RPMI8226 (cell line): ENCODE measurements at places on chromosomes 5 and 9.

DNA sequence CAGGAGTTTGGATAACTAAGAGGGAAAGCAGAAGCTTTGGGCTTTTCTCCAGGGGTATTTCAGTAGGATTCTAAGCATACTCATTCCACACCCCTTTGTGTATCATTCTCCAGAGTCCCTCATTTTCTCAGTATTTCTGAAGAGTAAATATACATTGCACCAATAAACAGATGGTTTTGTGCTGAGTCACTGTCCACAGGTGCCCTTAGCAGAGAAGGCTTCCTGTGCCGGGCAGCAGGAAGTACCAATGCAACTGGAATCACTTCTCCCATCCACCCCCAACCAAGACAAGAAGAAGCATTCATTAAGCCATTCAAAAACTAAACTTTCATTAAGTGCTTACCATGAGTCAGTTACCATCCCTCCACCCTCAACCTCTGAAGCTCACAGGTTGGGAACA, 3.6 kb upstream of the CCNJL start:
- DNase-seq, result peak; percentile 75

DNA sequence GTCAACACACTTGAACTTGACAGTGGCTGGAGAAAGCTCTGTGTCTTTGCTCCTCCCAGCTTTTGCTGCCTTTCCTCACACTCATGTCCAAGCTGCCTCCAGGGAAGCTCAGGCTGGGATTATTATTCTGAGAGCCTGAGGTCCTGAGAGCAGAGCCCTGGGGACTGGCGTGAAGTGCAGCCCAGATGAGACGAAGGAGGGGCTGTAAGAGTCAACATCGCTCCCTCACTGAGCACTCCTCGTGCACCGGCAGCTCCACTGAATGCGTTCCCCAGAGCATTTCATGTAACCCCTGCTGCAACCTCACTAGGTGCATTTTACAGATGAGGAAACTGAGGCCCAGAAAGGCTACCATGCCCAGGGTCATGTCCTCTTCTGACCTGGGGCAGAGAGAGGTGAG, 63.5 kb upstream of the PHYKPL start:
- DNase-seq, result no peak

- no peak for DNase-seq
These were observed 144.7 kb downstream of the PCSK1 start for GRCh38 chr5:96288166-96288844.

- DNase-seq, result no peak
These were observed 220.6 kb downstream of the MELK start for GRCh38 chr9:36793277-36793676.

GRCh38 chr9:98135938-98136337, 16.9 kb upstream of the TRIM14 start:
- no peak for DNase-seq

DNA sequence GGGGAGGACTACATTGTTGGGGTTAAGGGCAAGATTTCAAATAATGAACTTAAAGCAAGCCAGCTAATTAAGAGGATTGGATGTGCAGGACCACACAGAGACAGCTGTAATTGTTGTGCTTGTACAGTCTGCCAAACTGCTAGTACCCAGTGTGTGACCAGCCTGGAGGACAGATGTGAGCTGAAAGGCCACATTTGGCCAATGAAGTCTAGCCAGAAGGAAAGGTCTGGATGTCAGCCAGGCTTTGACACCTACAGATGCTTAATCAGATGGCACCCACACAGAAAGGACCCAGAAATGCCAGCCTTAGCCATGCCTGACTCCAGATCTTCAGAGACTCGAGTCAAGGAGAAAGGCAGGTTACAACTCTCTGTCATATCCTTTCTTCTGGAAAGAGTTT, 491.1 kb downstream of the KIF4B start:
- DNase-seq, result no peak

DNA sequence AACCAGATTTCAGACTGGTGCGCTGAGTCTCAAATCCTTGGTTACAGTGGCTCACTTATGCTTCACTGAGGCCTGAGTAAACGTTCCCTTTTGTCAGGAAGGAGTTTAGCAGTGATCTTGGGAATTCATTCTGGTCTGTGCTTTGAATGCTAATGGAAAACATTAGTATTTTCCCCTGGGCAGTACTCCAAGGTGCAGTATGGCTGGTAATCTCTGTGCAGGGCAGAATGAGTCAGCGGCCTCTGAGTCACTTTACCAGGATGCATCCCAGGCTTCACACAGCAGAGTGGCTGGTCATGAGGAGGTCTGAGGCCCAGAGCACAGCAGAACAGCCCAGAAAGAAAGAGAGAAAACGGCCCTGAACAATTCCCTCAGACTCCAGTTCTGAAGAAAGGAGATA, 54.0 kb downstream of the PCA3 start:
- no peak for DNase-seq

DNA sequence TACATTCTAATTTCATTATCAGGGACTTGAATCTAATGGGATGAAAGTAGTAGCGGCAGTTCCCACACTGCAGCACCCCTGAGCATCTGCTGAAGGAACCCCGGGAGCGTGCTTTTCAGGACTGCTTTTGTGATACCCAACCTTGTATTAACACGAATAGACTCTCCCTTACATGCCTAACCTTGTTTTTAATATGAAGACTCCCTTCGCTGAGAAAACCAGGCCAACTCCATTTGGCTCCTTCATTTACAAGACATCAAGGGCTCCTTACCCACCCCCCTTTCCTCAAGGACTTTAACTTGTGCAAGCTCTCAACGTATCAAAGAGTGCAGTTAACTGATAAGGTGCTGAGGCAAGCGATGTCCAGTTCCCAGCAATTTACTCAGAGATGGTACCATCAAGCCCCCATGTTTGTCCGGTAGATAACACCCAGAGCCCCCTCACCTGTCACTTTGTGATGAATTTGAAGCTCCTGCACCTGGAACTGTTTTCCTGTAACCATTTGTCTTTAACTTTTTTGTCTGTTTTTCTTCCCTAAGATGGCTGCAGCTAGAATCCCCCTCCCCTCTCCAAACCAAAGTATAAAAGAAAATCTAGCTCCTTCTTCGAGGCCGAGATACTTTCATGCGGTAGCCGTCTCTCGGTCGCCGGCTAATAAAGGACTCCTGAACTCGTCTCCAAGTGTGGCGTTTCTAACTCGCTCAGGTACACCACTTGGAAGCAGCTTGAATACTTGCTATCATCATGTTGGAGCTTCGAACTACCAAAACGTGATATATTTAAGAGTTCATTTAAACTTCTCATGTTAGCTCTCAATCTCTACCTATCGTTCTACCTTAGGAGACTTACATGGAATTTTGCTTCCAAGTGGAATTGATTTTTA, 10.7 kb downstream of the HNRNPH1 start:
- no peak for DNase-seq

- no peak for DNase-seq
These were observed 6.8 kb downstream of the IFNB1 start for GRCh38 chr9:21070906-21071305.

DNA sequence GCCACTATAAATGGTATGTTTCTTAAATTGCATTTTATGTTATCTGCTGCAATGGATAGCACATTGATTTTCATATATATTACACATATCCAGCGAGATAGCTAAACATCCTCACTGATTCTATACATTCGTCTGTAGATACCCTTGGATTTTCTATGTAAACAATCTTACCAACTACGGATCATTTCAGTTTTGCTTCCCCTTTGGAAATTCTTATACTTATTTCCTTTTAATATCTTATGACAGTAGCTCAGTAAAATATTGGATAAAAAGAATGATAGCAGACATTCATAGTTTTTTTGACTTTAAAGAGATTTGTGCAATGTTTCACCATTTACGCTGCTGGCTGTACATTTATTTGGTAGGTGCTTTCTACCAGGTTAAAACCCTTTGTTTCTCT, 254.9 kb downstream of the SYK start:
- no peak for DNase-seq

DNA sequence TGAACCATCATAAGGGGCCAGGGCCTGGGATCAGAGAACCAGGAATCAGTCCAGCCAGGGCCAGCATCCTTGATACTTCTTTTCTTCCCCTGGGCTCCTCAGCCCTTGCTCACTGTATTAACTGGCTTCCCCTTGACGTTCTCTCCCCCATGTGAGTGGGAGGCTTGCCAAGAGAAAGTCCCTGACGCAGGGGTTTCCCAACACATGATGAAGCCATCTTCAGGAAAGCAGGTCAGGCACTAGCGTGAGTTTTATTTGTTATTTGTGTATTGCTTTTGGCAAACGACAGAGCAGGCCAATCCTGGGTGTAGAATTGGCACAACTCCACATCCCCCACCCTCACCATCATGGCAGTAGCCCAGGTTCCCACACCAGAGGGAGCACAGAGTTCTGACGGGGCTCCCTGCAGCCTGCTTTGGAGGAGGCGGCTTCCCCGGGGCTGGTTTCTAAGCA, 165.5 kb upstream of the NFIL3 start:
- peak; percentile 47 for DNase-seq

- DNase-seq, result no peak
These were observed 39.0 kb downstream of the KIF4B start for GRCh38 chr5:155052532-155052931.

GRCh38 chr9:93677048-93677571, 100.7 kb downstream of the PHF2 start:
- DNase-seq, result no peak

DNA sequence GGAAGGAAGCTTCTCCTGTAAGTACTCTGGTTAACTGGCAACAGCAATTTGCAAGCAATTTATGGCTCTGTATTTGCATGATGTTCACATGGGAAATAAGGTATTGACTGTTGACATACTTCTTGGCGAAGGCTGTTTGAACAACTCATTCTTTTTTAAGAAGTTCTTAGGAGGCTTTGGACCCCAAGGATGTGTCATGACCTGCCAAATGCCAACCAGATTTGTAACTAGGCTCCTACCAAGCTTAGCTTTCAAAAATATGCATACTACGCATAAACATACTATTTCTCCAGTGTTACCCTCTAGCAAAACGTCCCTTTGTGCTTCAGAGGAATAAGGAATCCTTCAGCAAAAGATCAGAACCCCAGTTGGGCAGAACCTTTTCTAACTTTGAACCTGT, 165.2 kb upstream of the MSX2 start:
- no peak for DNase-seq

DNA sequence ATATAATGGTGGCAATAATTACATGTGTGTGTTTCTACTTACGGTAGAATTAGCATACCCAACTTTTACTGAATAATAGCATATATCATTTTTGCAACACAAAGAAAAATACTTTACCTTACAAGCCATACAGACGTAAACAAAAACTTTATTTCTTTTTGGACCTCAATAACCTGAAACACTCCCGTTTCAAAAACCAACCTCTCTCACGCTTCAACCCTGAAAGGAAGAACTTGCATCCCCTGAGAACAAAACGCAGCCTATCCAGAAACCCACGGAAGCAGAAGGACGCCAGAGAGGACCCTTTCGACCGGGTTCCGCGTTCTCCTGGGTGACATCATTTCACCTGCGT, at the start of gene RNF38:
RNF38 (minus strand) TSS at position 290 of the 352 bp plus-strand sequence; CDS start at position 129, 161 bp downstream.
- DNase-seq, result no peak

GRCh38 chr5:103993031-103993430, 430.4 kb upstream of the NUDT12 start:
- DNase-seq, result no peak
